Stimulated activated CD8-positive, alpha-beta memory T cell treated with anti-CD3 and anti-CD28 coated beads, Interleukin-7, amount 100 ng/mL, for 24 hours (primary cell): ENCODE measurements at places on chromosomes 7 and 10.

DNA sequence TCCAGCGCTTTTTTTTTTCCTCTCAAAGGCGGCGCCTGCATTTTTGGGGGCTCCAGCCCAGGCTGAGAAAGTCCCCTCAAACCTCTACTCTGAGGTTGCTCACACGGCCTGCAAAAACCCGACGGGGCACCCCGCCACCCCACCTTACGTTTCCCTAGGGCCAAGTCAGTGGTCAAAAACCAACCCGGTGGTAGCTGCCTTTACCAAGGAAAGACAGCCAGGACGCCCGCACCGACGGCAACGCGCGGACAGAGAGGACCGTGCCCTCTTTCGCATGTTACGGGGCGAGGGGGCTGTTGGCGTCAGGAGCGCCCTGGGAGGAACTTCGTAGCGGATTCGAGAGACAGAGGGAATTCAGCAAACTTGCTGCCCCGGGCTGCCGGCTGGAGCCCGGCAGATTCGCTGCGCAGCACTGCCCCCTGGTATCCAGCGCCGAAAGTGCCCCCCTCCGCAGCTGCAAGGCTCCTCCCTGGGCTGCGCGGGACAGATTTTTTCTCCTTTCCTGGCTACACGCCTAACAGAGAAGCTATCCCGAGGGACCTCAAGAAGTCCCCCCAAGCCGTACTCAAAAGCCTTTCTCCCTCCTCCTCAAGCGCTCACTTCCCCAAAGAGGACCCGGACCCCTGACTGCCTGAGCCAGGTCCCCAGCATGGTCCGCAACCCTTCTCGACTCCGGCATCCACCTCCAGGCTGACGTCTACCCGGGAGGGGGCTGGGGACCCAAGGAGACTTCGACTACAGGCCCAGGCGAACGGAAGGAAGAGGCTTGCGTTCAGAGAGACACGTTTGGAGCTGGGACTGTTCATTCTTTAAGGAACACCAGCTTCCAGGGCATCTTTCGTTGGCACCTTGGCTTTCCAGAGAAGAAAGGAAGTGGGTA lies 27.7 kb upstream of the VAX1 start:
- DNase-seq = no peak

DNA sequence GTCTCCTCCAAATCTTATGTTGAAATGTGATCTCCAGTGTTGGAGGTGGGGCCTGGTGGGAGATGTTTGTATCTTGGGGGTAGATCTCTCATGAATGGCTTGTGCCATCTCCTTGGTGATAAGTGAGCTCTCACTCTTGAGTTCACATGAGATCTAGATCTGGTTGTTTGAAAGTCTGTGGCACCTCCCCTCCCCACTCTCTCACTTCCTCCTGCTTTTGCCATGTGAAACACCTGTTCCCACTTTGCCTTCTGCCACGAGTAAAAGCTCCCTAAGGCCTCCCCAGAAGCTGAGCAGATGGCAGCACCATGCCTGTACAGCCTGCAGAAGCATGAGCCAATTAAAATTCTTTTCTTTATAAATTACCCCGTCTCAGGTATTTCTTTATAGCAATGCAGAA lies 23.5 kb downstream of the TMEM229A start:
- no peak for DNase-seq

- no peak for DNase-seq
These were observed 1126.2 kb downstream of the TYW1 start for GRCh38 chr7:68122801-68123200.

GRCh38 chr10:15333909-15334649 lies 37.0 kb downstream of the FAM171A1 start:
- DNase-seq = no peak

DNA sequence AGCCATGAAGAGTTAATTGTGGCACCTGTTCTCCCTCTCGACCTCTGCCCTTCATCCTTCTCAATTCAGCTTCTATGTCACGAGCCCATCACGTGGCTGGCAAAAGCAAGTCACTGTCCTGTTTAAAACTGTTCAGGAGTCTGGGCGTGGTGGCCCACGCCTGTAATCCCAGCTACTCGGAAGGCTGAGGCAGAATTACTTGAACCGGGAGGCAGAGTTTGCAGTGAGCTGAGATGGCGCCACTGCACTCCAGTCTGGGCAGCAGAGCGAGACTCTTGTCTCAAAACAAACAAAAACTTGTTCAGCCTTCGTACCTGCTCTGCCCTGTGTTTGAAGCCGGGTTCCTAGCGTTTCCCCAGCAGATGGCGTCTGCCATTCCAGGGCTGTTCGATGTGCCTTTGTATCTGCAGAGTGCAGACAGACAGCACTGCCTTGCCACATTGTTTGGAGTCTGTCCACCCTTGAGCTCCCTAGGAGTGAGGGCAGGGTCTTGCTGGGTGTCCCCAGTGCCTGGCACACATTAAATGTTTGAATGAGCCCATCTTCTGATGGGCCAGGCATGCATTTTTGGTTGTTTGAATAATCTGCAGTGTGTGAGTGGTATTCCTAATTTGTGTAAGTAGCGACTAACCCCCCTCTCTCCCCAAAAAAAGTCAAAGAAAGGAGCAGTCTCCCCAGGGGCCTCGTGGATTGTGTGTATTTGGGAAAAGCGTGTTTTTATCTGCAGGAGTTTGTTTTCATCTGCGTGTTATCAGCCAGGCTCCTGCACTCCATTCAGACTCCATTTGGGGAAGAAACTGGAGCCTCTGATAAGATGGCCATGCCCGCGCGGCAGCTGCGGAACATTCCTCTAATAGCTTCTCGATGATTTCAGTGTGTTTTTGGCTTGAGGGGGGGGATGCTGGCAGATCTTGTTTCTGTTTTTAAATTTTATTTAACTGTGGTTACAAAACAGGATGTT lies 61.2 kb downstream of the DNAJB6 start:
- no peak for DNase-seq

- DNase-seq = no peak
These were observed 84.0 kb downstream of the ARL4A start for GRCh38 chr7:12771378-12771877.

- DNase-seq = no peak
These were observed 218.4 kb upstream of the KCND2 start for GRCh38 chr7:120054376-120055100.

DNA sequence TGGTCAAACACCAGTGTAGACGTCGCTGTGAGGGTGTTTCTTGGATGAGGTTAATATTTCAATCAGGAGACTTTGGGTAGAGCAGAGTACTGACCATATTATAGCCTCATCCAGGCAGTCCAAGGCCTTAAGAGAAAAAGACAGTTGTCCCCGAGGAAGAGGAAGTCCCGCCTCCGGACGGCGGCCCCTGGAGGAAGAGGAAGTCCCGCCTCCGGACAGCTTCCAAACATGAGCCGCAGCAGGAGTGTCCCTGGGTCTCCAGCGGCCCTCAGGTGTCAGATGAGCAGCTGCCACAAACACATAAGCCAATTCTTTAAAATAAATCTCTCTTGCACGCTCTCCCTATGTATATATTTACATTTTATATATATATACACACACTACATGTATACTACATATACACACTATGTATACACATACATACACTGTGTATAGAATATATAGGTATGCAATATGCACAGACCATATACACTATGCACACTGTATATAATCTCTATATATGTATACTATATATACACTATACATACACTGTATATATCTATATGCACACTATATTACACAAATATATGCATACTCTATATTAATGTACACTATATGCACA lies 37.5 kb downstream of the PWWP2B start:
- DNase-seq = no peak

DNA sequence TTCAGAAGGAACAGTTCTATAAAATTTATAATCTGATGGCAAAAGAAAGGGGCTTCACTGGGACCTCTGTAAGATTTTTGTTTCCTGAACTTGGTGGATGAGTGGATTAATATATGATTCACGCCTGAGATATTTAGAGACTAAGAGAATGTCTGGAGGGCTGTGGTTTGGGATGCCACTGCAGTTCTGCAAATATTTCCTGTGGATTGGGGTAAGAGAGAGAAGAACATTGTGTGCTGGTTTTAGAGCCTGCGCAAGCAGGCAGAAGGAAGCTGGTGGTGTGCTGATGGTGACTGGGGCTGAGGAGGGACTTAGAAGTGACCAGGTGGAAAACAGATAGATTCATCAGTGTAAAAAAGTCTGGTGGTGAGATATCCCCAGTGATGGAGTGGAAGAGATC lies 87.0 kb downstream of the SUGCT start:
- DNase-seq = no peak

GRCh38 chr7:69047151-69047754 lies 551.0 kb upstream of the AUTS2 start:
- no peak for DNase-seq

DNA sequence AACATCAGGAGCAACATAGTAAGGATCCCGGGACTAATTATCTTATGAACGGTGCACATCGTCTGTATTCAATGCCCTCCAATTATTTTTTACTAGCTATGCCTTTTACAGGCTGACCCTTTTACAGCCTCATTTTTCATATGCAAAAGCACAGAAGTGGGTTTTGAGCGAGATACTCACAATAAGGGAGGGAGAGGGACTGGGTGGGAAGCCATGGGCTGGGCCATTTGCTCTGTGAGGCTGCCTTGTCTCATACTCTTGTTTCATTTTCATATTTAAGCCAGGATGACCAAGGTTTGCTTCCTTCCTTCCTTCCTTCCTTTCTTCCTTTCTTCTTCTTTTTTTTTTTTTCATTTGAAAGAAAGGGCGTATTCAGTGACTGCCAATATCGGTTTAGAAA lies 259.3 kb downstream of the TRIL start:
- DNase-seq = no peak

DNA sequence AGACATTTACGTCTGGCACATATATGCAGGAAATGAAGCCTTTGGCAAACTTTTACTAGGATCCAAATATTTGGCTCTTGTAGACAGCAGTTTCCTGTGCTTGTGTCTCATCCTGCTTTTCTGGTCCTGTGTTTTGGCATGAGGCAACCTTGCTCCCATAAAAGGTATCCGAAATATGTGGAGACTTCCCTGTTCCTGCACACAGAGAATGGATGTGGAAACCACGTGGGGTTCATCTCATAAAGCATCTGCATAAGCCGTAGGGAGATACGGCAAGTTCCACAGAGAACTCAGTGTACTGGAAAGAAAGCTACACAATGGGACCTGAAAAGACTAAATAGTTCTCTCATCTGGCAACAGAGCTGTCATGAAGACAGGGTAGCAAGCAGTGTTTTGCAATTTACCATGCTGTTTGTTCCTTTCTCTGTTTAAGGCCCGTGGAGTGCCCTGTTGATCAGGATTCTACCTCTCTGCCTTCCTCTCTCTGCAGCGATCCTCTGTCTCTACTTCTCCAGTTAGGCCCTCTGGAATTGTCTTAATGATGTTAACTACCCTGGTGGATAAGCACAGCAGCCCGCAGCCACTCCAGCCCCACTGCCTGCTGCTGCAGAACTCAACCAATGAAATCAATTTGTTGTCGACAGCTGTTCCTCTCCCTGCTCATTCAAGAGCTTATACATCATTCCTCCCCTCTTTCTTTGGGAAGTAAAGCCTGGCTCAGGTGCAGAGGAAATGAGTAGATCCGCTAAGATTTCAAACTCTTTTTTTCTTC lies 293.6 kb downstream of the CSTF2T start:
- no peak for DNase-seq

DNA sequence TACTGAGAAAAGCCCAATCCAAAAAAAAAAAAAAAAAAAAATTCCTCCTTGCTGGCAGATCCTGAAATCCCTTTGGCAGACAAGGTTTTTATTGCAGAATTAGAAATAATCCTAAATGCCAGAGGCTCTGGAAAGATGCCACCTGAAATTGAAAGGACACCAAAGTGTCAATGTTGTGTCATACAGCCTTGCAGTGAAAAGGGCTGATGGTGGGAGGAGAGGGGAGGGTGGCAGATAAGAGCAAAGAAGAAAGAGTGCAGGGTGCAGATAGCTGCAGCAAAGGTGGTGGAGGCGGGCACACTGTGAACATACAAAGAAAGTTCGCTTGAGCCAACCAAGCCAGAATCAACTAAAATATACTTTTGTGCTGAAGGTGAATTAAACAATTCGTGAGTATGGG lies 8.2 kb upstream of the OPTN start:
- no peak for DNase-seq

- no peak for DNase-seq
These were observed 1160.9 kb upstream of the LRRN3 start for GRCh38 chr7:109930049-109930448.

GRCh38 chr7:140696024-140696679 lies 356 bp upstream of the NDUFB2 start:
- peak; percentile 88 for DNase-seq

- DNase-seq = no peak
These were observed 12.2 kb upstream of the JMJD1C start for GRCh38 chr10:63477927-63478326.

- no peak for DNase-seq
These were observed 15.8 kb downstream of the PODXL start for GRCh38 chr7:131540491-131541162.

- DNase-seq = no peak
These were observed 237.0 kb downstream of the SDK1 start for GRCh38 chr7:3538041-3538440.

GRCh38 chr7:29915481-29916215 lies 74.0 kb downstream of the SCRN1 start:
- no peak for DNase-seq

DNA sequence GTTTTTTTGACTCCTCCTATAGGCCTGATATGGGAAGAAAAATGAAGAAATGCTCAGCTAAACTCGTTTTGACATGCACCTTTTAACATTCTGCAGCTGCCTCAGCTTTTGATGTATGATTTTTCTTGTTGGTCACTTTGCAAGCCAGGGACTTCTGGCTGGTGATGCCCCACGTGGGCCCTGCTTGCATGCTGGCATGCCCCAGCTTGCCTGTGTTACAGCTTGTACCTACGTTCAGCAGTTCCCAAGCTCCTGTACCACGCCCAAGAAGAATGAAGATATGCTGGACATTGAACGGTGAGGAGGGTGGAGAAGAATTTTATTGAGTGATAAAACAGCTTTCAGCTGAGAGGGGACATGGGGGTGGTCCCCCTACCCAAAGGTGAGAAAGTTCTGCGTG lies 245.6 kb upstream of the FZD8 start:
- no peak for DNase-seq

GRCh38 chr10:129773359-129773990 lies 190.6 kb downstream of the EBF3 start:
- no peak for DNase-seq

- no peak for DNase-seq
These were observed 87.0 kb downstream of the RAPGEF5 start for GRCh38 chr7:22269963-22270362.

DNA sequence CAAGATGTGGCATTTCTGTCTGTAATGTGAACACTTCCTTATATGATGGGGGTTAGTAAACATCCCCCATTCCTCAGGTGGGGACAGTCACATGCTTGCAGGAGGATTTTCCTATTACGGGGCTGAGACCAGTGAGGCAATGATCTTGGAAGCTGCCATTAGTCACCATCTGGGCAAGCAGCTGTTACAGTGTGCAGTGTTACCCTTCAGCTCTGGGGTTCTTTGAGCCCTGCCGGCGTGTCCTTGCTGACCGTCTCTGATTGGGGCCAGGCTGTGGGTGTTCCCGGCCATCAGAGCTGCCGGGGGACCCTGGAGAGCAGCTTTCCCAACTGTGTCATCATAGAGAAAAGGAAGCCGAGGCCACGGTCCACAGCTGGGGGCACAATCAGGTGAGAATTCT lies 126.8 kb upstream of the FAM20C start:
- DNase-seq = no peak

- DNase-seq = no peak
These were observed 8.6 kb downstream of the TMEM168 start for GRCh38 chr7:112781558-112781957.
